Activated CD4-positive, alpha-beta T cell treated with anti-CD3 and anti-CD28 coated beads, Interleukin-2, Interleukin-4, amounts not matched to agents 100 ng/mL and 50 ng/mL, durations not matched to agents 16 hours and 8 hours (primary cell): ENCODE measurements at places on chromosomes 5 and 9.

GRCh38 chr5:93591323-93591945, 8.4 kb downstream of the NR2F1 start:
- no peak for DNase-seq

DNA sequence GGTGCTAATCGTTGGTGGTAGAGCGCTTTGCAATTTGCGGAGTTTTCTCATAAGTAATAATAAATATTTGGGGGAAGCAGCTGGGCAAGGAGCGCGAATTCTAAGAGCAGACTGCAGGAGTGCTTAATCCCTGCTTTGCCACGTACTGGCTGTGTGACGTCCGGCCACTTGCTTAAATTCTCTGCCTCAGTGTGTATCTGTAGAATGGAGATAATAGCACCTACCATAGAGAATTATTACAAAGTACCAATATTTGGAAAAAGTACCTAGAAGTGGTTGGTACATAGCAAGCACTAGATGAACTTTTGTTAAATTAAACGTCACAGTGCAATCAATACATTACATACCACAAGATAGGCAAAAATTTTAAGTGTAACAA, 598 bp upstream of the TMED7 start:
- no peak for DNase-seq

GRCh38 chr5:93296338-93296737, 284.7 kb downstream of the NR2F1-AS1 start:
- no peak for DNase-seq

DNA sequence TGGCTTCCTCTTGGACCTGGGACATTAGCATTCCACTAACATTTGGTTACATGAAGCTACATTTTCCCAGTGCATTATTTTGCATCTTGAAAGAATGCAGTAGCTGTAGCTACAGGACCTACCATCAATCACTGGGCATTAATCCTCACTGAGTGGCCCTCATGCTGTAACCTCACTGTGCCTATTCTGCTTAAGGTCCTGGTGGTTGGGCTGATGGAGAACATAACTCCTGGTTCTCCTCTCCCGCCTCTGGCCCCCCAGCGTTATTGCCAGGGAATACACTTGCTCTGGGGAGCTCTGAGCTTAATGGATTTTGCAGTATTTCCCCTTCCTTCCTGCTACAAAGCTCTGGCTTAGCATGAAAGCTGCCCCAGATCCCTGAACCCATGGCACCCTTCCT, 111.5 kb upstream of the EQTN start:
- no peak for DNase-seq

GRCh38 chr9:129451089-129451656, 169.7 kb downstream of the C9orf50 start:
- no peak for DNase-seq
